ENCODE measurements at places on chromosomes 7 and 10.
A peak's percentile ranks its signal among the peaks of the same experiment; 100 is the strongest.

- DNase-seq, result no peak
Measured at GRCh38 chr7:112022128-112022527, 184.1 kb downstream of the DOCK4 start.

- no peak for DNase-seq
Measured at GRCh38 chr10:69229616-69229916, 9.4 kb downstream of the HKDC1 start.

DNA sequence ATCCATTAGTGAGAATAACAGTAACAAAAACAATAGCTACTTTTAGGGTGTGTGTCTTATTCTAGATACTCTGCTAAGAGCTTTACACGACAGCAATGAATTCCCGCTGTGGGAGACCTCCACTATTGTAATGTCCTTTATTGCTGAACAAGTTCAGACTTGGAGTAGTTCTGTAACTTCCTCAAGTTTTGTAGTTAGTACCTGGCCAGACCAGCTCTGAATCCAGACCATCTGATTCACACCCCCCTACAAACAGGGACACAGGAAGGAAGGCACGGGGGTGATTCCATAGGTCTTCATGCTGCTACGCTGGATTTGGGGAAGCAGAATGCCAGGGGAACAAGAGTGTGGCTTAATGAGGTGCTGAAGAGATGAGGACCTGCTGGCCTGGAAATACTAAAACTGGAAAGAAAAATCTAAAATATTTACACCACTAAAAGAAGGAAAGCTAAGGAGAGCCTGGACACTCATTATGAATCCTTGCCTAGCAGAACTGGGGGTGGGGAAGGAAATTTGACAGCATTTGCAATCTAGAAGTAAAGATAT is 194.6 kb upstream of the TMEM72 start:
- no peak for DNase-seq

- no peak for DNase-seq
Measured at GRCh38 chr7:69295977-69296376, 302.3 kb upstream of the AUTS2 start.

DNA sequence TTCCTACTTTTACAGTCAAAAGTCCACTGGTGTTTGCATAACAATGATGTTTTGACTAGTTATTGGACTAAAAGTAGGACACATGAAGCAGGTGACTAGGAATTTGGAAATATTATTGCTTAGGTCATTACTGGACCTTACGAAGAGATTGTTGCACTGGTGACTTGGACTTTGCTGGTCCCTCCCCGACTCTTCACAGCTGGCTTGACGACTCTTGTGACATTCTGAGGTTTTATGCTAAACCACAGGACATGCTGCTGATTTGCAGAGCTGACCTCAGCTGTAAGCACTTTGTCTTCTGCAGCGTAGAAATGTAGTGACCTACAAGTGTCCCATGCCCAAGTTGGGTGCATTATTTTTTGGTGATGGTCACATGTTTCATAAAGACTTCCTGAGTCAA is 21.9 kb downstream of the PCBD1 start:
- no peak for DNase-seq

- DNase-seq, result no peak
Measured at GRCh38 chr7:106448992-106449859, 164.4 kb upstream of the NAMPT start.

- DNase-seq, result no peak
Measured at GRCh38 chr7:124155432-124156022, 122.7 kb upstream of the TMEM229A start.

DNA sequence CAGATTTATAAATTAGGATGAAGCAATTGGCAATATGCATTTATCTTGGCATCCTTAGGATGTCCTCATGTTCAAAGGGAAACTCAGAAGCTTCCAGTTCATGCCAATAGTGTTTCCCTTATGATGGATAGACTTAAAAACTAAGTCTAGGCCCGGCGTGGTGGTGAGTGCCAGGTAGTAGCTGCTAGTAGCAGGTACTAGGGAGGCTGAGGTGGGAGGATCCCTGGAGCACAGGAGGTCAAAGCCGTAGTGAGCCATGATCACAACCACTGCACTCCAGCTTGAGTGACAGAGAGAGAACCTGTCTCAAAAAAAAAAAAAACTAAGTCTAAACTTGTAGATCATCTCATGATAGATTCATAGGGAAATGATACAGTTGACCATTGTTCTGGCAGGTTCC is 115.0 kb downstream of the DOCK1 start:
- no peak for DNase-seq

GRCh38 chr7:33986951-33987947 is 81.9 kb downstream of the BMPER start:
- no peak for DNase-seq

DNA sequence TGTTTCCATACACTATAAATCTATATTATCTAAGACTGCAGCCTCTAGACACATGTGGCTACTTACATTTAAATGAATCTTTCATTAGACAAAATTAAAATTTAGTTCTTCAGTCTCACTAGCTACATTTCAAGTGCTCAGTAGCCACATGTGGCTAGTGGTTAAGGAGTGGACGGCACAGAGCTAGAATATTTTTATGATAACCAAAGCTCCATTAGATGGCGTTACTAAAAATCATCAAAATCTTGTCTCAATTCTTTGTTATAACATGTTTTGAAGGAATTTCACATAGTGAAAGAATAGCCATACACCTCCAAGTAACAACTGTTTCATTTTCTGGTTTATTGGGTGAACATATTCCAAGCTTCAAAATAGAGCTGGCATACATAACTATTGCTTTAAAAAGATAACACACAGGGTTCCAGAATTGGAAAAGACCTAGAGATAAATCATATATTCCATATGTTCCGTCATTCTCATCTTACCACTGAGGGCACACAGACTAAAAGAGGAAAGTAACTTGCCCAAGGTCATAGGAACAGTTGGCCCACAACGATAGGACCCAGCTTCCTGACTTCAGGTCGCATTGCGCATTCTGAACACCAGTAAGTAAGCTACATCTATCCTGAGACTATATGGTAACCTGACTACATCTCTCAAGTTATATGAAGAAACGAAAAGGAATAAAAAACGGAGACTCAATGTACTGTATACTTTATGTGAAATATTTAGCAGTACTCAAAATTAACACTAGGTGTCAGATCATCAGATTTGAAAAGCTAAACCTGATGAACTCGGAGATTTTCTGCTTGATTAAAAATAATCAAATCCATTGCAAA is 66.6 kb downstream of the CAV1 start:
- DNase-seq, result no peak

GRCh38 chr10:3530783-3531645 is 254.0 kb downstream of the KLF6 start:
- no peak for DNase-seq

- DNase-seq, result peak; percentile 2
Measured at GRCh38 chr10:110671788-110672579, 27.8 kb downstream of the RBM20 start.

- DNase-seq, result peak; percentile 6
Measured at GRCh38 chr7:135745703-135746312, 2.8 kb downstream of the FAM180A start.

DNA sequence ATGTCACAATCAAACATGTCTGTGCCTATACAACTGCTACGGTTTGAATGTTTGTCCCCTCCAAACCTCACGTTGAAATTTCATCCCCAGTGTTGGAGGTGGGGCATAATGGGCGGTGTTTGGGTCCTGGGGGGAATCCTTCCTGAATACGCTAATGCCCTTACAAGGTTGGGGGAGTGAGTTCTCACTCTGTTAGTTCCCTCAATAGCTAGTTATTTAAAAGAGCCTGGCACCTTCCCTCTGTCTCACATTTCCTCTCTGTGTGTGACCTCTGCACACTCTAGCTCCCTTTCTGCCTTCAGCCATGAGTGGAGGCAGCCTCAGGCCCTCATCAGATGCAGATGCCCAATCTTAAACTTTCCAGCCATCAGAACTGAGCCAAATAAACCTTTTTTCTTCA is 129.5 kb downstream of the GRM8 start:
- DNase-seq, result no peak

DNA sequence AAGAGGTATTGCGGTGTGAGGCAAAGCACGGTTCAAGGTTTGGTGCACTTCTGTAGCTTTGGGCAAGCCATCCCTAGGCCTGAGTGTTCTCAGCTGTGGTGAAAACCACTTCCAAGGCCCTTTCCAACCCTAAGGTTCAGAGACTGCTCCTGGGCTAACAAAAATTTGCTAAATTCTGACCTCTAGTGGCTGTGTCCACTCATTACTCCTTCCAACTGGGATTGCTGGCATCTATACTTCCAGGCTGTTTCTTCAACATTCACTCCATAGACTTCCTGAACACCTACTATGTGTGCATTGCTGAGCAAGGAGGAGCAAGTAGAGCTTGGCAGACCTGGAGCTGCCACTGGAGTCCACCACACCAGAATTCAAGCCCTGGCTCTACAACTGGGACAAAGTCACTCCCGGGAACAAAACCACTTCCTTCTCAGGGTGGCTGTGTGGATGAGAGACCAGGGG is 29.3 kb upstream of the SH3PXD2A start:
- no peak for DNase-seq

GRCh38 chr10:128001363-128001745 is 94.5 kb downstream of the PTPRE start:
- no peak for DNase-seq

DNA sequence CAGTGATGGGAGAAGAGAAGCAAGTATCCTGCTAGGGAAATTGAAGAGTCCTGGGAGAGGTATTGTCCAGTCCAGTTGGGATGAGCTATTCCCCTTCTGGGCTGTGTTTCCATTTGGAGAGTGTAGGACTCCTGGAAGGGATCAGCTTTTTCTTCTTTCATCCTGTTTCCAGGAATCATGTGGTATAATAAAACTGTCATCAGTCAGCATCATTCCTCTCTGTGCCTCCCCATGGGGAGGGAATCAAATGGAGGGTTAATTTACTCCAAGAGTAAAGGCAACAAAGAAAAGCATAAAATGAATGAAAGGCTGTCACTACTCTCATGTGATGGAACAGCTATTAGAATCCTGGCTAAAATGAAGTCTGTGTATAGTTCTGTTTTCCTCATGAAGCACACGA is 429.9 kb downstream of the SORCS3 start:
- no peak for DNase-seq

- DNase-seq, result no peak
Measured at GRCh38 chr10:113345826-113346624, 206.8 kb upstream of the HABP2 start.

DNA sequence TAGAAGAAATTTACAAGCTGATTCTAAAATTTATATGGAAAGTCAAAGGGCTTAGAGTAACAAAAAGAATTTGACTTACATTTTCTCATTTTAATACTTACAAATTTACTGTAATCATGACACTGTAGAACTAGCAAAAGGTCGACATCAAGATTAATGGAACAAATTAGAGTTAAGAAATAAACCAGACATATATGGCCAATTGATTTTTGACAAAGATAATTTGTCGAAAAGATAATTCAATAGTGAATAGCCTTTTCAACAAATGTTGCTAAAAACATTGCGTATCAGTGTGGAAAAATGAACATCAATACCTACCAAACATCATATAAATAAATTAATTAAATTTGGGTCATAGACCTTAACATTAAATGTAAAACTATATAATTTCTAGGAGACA is 955.5 kb upstream of the AUTS2 start:
- DNase-seq, result no peak

DNA sequence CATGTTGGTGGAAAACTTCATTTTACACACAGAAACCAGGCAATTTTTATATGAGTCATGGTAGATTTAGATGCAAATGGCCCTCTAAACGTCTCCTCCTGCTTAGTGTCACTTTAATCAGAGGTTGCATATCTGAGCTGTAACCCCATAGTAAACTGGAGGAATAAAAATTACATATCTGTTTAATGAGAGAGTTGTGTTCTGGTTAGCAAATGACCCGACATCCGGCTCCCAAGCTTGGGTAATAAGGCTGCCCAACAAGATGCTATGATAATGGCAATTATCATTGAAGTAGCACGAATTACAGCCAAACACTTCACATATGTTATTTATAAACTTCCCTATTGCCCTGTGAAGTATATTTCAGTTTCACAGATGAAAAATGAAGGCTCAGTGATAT is 10.6 kb upstream of the ADAM12 start:
- DNase-seq, result no peak

DNA sequence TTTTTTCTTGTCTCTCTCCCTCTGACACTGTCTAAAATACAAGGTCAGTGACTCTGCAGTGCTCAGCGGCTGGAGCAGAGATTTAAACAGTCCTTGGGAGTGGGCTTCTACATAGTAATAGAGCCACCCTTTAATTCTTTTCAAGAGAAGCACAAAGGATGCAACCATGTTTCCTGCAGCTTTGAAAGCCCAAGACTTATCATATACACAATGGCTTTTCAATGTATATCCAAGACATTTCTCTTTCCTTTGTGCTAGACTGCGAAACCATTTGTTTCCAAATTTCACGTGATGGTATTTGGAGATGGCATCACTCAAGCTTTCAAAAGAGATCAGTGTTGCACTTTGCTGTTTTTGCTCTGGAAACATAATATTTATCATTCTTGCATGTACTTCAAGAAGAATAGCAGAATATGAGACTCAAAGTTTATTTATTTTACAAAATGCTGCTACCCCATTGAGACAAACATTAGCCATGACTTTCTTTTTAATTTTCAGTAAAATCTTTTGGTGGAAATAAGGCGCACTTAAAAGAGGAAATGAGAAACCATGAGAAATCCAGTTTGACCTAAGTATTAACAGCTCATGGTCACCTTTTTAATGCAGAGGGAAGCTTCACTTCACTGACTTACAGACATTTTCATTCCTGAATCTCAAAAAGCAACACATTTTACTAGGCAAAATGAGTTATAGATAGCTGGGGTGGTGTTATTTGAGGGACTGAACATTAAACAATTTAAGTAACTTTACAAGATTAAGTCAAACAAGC is 76.6 kb downstream of the SEMA3C start:
- DNase-seq, result no peak

GRCh38 chr10:31374146-31374696 is 55.2 kb downstream of the ZEB1 start:
- DNase-seq, result no peak

DNA sequence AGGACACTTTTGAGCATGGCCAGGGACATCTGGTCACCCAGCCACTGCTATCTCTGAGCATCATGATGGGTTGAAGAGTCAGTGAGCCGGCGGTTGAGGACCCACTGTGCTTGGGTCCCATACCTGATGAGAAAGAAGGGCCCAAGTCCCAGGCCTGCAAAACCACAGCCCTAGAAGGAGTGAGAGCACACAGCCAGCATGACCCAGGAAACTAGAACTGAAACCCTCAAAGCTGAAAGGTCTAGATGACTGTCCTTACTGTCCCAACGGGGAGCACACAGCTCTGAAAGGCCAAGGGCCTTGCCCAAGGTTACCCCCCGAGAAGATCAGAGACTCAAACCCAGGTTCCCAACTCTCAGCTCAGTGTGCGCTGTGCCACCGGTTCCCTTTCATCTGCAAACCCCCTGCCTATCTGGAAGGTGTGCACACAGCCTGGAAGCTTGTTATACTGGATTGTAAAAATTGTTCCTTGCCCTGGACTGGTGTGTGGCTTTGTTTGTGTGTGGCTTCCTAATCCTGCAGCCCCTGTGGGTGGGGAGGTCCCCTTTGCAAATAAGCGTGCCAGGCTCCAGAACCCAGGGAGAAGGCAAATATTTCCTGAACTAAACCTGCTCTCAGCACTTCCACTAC is 22.6 kb upstream of the PSAP start:
- DNase-seq, result no peak

- DNase-seq, result no peak
Measured at GRCh38 chr10:114957673-114958072, 19.7 kb downstream of the TRUB1 start.

- no peak for DNase-seq
Measured at GRCh38 chr10:124428207-124428777, 9.6 kb upstream of the OAT start.

All from esophagus squamous epithelium (tissue), 5 donors.